ENCODE measurements at places on chromosomes 3 and 15.

- DNase-seq: no peak
These were observed 328.5 kb downstream of the MECOM start for GRCh38 chr3:169334991-169335390.

DNA sequence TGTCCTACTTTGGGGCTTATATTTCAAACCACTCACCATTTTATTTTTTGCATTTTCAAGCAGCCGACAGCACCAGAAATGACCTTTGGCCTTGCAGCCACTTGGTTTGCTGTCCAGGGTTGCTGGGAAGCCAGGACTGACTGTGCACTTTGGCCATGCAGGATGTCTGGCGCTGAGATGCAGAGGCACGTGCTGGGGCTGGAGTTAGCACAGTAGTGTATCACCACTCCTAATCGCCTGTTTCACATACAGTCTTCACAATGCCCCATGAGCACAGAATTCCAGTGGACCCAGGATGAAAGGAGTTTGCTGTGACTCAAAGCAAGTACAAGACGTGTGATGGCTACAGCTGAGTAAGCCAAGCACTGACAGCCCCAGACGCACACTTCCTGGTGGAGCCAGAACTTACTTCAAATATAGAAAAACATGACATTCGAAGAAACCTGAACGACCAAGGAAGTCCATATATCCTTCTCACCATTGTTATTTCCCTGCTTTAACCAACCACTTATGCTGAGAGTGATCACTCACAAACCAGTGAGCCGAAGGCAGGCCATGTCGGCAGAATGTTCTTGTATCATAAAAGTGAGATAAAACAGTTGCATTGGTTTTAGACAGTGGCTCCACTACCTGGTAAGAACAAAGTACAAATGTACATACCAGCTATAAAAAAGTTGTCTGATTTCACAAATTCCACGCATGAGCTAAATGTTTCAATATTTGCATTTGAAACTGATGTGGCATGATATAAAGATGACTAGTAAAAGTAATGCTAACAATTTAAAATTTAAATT, 16.0 kb downstream of the OCA2 start:
- no peak for DNase-seq

DNA sequence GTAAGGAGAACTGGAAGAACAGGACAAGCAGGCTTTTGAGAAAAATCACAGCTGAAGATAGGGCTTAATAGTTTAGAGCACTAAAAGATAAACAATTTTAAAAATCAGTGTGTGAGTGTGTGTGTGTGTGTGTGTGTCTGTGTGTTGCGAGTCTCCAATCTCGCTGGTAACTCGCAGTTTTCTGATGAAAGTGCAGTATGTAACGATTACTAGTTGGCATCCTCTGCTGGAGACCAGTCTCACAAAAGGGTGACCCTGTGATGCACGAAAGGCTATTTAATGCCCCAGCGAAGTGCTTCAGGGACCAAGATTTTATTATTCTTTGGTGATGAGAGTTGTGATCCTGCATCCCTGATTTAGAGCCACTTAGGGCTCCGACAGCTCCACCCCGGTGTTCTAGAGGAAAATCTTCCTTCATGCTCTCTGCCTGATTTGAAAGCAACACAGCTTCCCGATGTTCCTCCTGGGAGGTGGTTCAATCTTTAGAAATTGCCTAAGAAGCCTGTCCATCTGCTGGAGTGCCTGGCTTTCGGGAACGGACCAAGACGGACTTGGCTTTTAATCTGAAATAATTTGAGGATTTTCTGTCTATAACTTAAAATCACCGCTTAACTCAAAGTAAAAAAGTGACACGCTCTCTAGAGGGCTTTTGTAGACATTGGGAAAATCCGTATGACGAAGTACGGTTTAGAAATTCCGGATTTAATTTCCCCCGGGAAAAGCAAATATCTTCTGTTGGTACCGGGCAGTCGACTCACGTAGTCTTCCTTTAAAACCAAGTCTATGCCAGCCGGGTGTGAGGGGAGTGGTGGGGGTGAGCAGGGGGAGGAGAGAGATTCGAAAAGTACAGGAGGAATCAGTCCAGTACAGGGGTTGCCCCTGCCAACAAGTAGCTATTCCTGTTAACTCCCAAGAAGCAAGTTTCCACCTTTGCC, 1.1 kb upstream of the ALCAM start:
- no peak for DNase-seq

GRCh38 chr3:138186803-138187295, 252 bp upstream of the ARMC8 start:
- peak; percentile 67 for DNase-seq

DNA sequence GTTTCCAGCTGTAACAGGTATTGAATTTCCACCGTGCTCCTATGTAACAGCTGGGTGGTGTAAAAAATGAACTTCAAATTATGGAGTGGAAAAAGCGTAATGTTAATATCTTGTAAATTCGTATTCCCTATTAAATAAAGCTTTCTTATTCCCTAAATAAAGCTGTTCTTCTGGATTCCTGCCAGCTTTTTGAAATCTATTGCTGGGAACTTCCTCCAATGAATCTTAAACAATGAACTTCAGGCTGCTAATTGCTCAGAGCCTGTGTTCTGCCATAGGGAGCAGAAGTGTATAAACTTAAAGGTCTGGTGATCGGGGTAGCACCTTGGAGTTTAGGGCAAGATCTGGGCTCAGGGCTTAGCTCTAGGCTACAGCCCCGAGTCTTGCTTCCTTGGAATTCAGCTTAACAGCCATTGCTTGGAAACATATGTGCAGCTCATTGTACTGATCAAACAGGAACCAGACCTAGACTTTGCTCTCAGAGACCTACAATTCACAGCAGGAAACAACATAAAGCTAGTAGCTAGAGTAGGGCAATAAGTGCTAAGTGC, 1.4 kb downstream of the ARL14 start:
- no peak for DNase-seq

DNA sequence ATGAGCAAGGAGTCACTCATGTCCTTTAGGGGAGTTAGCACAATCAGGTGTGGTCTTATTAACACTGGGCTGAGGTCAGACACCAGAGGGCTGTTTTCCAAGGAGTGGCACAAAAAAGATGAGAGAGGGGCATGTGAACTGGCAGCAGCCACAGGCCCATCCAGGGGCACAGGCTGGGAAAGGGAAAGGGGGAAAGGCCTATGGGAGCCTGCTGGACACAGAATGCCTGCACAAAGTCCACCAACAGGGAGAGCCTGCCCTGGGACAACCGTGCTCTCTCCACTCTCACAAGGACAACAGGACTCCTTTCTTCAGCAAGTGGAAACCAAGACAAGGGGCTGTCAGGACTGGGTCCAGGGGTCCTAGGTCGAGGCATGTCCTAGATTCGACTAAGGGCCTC, 109.6 kb downstream of the ADCY5 start:
- DNase-seq: no peak

- DNase-seq: peak; percentile 77
These were observed 109.7 kb upstream of the GADL1 start for GRCh38 chr3:31004025-31004678.
